ENCODE measurements at places on chromosomes 3 and 15.

DNA sequence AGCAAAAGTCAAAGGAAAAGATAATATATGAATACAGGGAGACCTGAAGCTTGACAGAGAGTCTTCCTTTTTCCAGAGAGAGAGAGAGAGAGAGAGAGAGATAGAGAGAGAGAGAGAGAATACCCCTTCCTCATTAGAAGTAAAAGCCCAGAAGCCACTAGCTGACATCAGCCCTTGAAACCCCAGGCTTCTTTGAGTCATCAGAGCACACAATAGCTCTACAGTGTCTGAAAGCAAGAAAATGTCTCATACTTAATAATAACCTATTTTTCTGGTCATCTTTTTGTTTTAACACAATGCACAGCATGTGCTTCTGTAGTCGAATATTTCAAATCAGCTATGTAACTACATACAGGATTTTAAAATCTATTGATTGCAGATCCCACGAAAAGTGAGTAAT, 109.2 kb upstream of the NANOGP8 start:
- no peak for DNase-seq

GRCh38 chr3:59460068-59460467, 410.2 kb upstream of the CFAP20DC start:
- DNase-seq: no peak

DNA sequence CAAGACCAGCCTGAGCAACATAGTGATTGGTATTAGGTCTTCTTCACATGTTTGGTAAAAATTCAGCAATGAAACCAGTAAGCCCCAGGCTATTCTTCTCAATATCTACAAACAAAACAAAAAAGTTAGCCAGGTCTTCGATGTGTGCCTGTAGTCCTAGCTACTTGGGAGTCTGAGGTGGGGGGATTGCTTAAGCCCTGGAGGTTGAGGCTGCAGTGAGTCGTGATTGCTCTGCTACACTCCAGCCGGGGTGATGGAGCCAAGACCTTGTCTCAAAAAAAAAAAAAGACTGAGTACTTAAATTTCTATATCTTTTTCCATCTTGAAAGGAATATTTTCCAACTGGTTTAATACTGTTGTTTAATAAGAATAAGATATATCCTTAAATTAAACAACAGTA, 106.8 kb downstream of the MBNL1 start:
- no peak for DNase-seq

GRCh38 chr3:16297997-16298885, 33.2 kb downstream of the OXNAD1 start:
- DNase-seq: no peak

- no peak for DNase-seq
Measured at GRCh38 chr3:171768986-171769385, 41.3 kb downstream of the PLD1 start.

GRCh38 chr3:39220407-39221140, 28.2 kb upstream of the XIRP1 start:
- no peak for DNase-seq

- no peak for DNase-seq
Measured at GRCh38 chr3:40504636-40505430, 1.0 kb upstream of the ZNF620 start.

GRCh38 chr3:178671377-178671776, 135.1 kb downstream of the KCNMB2 start:
- DNase-seq: no peak

GRCh38 chr15:100208921-100209603, 132.7 kb downstream of the ADAMTS17 start:
- no peak for DNase-seq
